ENCODE measurements at places on chromosomes 7 and 10. TPM values are rescaled to one million over a fixed set of nuclear protein-coding genes. Genes with fewer than 3 reads are reported as not detected.

Gene BLNK
- not detected for total RNA-seq

Gene SNCG
- total RNA-seq: 10.8 TPM

Gene GIMAP8
- total RNA-seq: not detected

Gene CADPS2
- 14.6 TPM for total RNA-seq

Gene WBP1L
- 16.1 TPM for total RNA-seq

Gene CFTR
- total RNA-seq: not detected

Gene TSPAN13
- 24.3 TPM for total RNA-seq

Gene FAM25G
- not detected for total RNA-seq

Gene VKORC1L1
- 6.9 TPM for total RNA-seq

Gene TFEC
- total RNA-seq: 0.40 TPM

Gene ALOX5
- total RNA-seq: not detected

Gene SPDYE9
- not detected for total RNA-seq

Gene IL15RA
- total RNA-seq: 3.9 TPM

Gene HABP2
- 0.08 TPM for total RNA-seq

Gene GGCT
- total RNA-seq: 86.3 TPM

Gene TRIM24
- total RNA-seq: 14.6 TPM

Gene MXI1
- 29.4 TPM for total RNA-seq

Gene SLC13A1
- total RNA-seq: not detected

Gene DDC
- total RNA-seq: 0.19 TPM

Gene GRM8
- total RNA-seq: 1.1 TPM

Gene FXYD4
- not detected for total RNA-seq

Gene COL13A1
- 59.4 TPM for total RNA-seq

Gene IFIT1B
- not detected for total RNA-seq

Gene ANXA8L1
- total RNA-seq: not detected

Gene XRCC2
- total RNA-seq: 13.6 TPM

Gene MAGI2
- 3.5 TPM for total RNA-seq

Gene PTPRZ1
- total RNA-seq: 3.6 TPM

Gene ENTPD1
- 0.08 TPM for total RNA-seq

Gene GHRHR
- total RNA-seq: not detected

Gene MSMB
- total RNA-seq: not detected

Gene HMX2
- not detected for total RNA-seq

Gene PON3
- total RNA-seq: not detected

Gene SPDYE5
- total RNA-seq: 0.11 TPM

Gene KLLN
- total RNA-seq: 0.29 TPM

Gene GCK
- total RNA-seq: not detected

Gene EFCAB10
- total RNA-seq: not detected

Gene DNAJC1
- 43.9 TPM for total RNA-seq

Gene TRIM56
- total RNA-seq: 13.3 TPM

Gene CFAP70
- total RNA-seq: 0.11 TPM

Gene PDE6C
- total RNA-seq: not detected

Gene STARD3NL
- total RNA-seq: 41.2 TPM

Gene GPR26
- total RNA-seq: not detected

Gene CCNJ
- 3.2 TPM for total RNA-seq

Gene GNGT1
- not detected for total RNA-seq

Gene VAX1
- total RNA-seq: 0.41 TPM

Gene EN2
- total RNA-seq: 5.5 TPM

Gene TRPV6
- not detected for total RNA-seq

Gene ABCB8
- total RNA-seq: 29.2 TPM

Gene PTTG1IP2
- total RNA-seq: not detected

Gene GNAI1
- 11.2 TPM for total RNA-seq

Gene MMRN2
- total RNA-seq: 6.3 TPM

Gene KNDC1
- 0.19 TPM for total RNA-seq

Gene MASTL
- 19.3 TPM for total RNA-seq

Gene TSPAN14
- 34.0 TPM for total RNA-seq

Gene CCDC172
- not detected for total RNA-seq

Gene PLCE1
- total RNA-seq: 4.4 TPM
